Uterus (tissue), 4 donors: ENCODE measurements at places on chromosomes 1 and 21. TPM values are rescaled to one million over a fixed set of nuclear protein-coding genes. Genes with fewer than 3 reads are reported as not detected.
A peak's percentile ranks its signal among the peaks of the same experiment; 100 is the strongest.

DNA sequence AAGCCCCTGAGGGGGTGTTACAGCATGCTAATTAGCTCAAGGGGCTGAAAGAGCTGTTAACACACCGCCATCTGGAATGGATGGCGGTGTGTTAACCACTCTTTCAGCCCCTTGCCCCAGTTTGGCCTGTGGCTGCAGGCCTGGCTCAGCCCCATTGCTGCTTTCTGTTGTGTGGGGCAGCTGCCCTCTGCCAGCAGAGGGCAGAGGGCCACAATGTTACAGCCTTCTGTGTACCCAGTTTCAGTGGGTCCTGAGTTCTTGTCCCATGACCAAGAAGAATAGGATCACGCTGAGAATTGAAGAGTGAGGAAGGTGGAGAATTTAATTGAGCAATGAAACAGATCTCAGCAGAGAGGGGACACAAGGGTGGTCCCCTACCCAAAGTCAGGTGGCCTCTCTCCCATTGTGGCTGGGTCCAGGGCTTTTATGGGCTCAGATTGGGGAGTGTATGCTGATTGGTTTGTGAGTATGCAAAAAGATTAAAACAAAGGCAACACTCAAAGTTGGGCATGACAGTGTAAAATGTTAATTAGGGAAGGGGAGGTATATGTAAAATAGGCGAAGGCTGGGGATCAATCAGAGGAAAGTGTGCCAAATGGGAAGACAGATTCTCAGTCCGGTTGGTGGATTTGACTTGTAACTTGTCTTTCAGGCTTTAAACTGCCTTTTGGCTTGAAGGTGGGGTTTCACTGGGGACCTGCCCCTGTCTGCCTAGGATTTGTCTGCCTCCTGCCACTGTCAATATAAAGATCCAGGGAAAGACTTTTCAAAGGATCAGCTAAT lies 142.2 kb downstream of the RABGAP1L start:
- DNase-seq = no peak
- H3K4me1 ChIP-seq = no peaks in the 10 kb centered on the region
- no peak overlapping the region for H3K27ac ChIP-seq
- H3K4me3 ChIP-seq = no peak overlapping the region
- H3K36me3 ChIP-seq = no peaks in the 10 kb centered on the region

DNA sequence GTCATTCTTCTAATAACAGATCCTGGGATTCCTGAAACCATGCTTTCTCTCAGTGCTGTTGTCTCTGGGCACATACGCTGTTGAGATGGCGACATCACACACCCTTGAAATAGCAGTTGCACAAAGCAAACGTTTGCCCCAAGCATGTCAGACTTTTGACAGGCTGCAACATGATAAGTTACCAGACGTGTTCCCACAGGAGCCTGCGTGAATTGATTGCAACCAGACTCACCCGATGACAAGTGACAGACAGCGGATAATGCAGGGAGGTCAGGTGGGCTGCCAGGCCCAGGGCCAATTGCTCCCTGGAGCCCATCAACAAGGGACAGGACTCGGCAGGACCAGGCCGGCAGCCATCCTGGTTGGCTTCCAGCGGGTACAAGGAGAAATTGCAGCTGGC lies 310.9 kb downstream of the SIPA1L2 start:
- no peak overlapping the region for H3K27ac ChIP-seq
- H3K4me1 ChIP-seq = no peaks in the 10 kb centered on the region
- H3K36me3 ChIP-seq = no peaks in the 10 kb centered on the region
- no peak overlapping the region for H3K4me3 ChIP-seq

GRCh38 chr1:209291715-209292114 lies 291.8 kb upstream of the CAMK1G start:
- H3K36me3 ChIP-seq = no peaks in the 10 kb centered on the region
- peak; percentile 27 for DNase-seq
- peak overlapping the region; percentile 36 for H3K27ac ChIP-seq
- H3K4me3 ChIP-seq = no peak overlapping the region
- no peaks in the 10 kb centered on the region for H3K4me1 ChIP-seq

- H3K27me3 ChIP-seq = no peaks in the 10 kb centered on the region
- no peak overlapping the region for H3K27ac ChIP-seq
- H3K4me1 ChIP-seq = no peaks in the 10 kb centered on the region
- no peak overlapping the region for H3K4me3 ChIP-seq
Measured at GRCh38 chr1:38095454-38095931, 48.9 kb upstream of the POU3F1 start.

- peaks cover 18% of the 10 kb centered on the region for H3K4me1 ChIP-seq
- DNase-seq = no peak
- no peaks in the 10 kb centered on the region for H3K27me3 ChIP-seq
- peak overlapping the region; percentile 74 for H3K27ac ChIP-seq
- no peak overlapping the region for H3K4me3 ChIP-seq
Measured at GRCh38 chr1:180928331-180929230, 15.9 kb downstream of the KIAA1614 start.

GRCh38 chr1:201140941-201141260 lies 13.4 kb downstream of the TMEM9 start:
- H3K27me3 ChIP-seq = no peaks in the 10 kb centered on the region
- H3K4me3 ChIP-seq = no peak overlapping the region
- DNase-seq = no peak

LCE1E gene
- not detected for total RNA-seq

TLR5 gene
- 9.9 TPM for total RNA-seq

HEYL gene
- total RNA-seq = 16.9 TPM
